ENCODE measurements at places on chromosomes 11 and 22.

- no peak for DNase-seq
Observed at GRCh38 chr22:21711851-21712250, 23.7 kb downstream of the YPEL1 start.

GRCh38 chr11:35152575-35152974, 13.6 kb downstream of the CD44 start:
- no peak for DNase-seq

DNA sequence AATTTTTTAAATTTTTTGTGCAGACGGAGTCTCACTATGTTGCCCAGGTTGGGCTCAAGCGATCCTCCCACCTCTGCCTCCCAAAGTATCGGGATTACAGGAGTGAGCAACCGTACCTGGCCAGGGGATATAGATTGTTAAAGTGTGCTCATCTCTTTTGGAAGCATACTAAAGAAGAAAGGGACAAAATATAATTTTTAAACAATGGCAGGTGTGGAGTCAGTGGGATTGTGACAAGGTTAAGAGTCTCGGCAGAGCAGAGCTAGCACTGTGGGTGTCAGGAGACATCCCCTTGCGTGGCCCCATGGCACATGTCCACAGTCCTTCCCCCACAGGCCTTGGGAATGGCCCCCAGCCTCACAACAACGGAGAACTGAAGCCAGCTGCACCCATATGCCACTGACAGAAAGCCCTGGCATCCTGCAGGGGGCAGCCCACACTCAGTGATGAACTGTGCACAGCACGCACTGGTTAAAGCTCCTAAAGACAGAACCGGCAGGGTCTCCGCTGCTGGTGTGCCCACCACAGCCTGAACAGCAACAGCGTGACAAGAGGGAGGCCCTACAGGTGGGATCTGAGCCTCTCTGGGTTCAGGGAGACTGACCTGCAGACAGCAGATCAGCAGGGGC, 29.9 kb downstream of the SERPIND1 start:
- DNase-seq: no peak

GRCh38 chr11:19838994-19839768, 126.5 kb downstream of the NAV2 start:
- DNase-seq: no peak

DNA sequence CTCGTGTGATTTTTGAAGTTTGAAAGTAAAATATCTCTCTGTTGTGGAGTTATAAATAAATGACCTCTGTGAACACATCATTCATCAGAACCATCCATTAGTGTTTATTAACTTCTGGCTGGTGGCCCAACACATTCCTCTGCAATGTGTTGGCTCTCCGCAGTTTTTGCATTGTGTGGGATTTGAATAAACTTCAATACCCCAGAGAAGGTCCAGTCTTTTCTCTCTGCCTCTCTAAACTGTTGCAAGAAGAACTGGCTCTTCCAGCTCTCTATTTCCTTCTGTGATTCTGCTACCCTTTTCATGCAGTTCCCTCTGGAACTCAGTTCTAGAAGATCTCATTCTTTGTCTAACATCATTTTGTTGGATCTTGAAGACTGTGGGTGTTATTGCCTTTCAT, 125.0 kb upstream of the ARHGAP42 start:
- DNase-seq: no peak

DNA sequence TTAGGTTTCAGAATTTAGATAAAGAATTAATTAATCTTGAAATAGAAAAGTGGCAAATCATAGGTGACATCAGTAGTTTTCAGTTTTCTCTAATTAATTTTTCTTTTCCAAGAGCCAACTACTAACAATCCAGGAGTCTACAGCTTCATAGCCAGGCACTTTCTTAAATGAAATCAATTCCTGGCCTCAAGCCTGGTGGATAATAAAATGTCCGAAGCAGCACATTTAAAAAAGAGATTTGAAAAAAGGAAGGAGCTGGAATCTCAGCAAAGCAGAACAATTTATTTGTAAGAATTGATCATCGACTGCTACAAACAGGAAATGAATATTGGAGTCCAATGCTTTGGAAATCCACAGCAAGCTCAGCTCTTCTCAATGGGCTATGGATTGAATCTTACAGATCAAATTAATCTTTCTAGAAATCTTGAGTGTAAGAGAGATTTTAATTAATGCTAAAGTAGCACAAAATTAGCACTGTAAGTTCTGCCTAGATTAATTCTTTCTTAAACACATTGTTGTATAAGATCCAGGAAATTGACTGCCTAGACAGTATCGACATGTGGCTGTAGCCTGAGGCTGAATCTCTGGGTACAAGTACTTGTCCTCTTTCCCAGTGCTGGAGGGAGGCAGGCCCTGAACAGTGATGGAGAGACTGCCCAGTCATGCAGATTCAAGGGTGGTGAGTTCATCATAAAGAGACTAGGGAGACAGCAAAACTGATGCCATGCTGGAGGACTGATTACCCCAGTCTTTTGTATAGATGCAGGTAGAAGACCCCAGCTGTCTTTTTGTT, 167.8 kb upstream of the POU2AF2 start:
- no peak for DNase-seq

DNA sequence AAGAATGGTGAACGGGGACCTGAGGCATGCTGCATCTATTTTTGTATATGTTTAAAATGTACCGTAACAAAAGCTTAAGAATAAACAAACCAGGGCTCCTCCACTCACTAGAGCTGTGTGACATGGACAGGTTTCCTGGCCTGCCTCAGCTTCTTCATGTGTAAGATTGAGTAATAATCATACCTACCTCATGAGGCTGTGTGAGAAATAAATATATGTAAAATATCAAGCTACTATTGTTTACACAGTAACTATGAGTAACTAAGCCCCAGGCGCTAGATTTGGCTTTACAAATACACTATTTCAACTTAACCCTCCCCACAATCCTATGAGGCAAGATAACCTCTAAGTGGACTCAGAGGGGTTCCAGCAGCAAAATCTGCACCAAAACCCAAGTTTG, 66.4 kb downstream of the SMCO4 start:
- no peak for DNase-seq

DNA sequence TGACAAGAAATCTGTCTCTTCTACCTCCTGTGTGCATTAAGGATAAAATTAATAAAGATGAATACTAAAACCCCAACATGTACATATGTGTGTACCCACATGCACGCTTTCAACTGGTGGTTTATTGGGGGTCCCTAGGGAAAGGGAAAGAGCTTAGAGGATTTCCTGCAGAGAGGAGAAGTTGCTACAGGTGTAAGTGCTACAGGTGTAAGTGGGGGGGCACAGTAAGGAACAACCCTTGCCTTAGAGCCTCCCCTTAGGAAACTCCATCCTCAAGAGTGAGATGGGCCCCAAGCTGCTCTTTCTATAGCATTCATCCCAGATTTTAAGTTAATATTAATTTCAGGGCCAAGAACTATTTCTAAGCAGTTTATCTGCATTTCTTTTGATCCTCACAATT, 11.9 kb upstream of the ABCC8 start:
- DNase-seq: no peak

GRCh38 chr11:128896356-128896755, 5.2 kb downstream of the KCNJ5 start:
- DNase-seq: no peak

- no peak for DNase-seq
Observed at GRCh38 chr11:85682330-85683305, 3.4 kb downstream of the CCDC89 start.

DNA sequence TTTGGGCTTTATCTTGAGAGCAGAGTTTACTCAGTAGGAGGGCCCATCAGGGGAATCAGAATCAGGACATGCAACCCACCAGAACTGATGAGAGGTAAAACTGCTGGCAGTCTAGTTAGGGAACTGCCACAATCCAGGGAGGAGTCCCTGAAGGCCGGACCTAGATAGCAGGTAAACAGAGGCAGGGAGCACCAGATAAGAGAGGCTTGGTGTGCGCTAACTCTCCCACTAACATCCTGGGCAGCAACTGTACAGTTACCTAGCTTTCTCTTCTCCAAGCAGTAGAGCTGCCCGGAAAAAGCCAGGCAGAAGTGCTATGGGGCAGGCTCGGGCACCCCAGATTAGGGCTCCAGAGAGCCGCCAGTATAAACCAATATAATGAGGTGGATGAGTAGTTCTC, 865 bp upstream of the AMOTL1 start:
- DNase-seq: no peak

All from NCI-H1436 treated with DMSO at 0.1 percent for 48 hours (cell line).